ENCODE measurements at places on chromosomes 2 and 18. TPM values are rescaled to one million over a fixed set of nuclear protein-coding genes. Genes with fewer than 3 reads are reported as not detected.

DNA sequence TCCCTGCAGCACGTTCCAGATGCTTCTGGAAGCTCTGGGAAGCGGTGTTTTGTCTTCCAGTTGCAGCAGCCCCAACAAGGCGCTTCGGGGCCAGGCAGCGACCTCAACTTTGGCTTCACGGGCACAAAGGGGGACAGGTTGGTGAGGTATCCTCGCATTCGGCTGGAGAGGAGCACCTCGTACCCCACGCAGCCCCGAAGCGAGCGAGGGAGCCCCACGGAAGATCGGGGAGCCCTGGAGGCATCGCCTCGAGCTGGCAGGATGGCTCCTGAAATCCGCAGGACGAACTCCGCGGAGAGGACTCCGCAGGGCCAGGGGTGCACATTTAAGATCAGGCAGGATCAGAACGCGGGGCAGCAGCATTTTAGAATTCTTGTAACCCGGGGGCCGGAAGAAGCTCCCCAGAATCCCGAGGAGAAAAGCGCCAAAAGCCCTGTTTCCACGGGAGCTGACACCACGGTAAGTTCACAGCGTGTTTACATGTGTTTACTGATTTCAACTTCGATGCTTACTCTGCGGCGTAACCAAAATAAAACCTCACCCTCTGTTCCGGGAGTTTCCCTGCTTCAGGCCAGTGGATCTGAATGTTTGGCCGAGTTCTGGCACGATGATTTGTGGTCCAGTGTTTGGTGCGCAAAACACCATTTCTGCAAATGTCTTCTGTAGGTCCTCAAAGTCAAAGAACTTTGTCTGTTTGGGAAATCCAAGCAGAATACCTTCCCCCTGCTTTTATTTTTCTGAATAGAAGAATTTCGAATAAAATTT lies 212.5 kb downstream of the NEDD4L start:
- DNase-seq: no peak

DNA sequence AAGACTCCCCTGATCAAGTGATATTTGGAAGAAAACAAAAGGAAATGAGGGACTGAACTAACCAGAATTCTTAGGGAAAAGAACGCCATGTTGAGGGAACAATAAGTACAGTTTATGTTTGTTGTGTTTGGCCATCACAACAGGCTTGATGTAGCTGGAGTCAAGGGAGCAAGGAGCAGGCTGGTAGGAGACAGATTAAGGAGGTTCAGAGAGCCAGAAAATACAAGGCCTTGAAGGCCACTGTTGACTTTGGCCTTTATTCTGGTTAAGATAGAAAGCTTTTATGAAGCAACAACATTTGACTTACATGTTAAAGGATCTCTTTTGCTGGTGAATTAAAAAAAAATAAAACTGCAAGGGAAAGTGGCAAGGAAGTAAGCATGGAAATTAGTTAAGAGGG lies 754.1 kb upstream of the SLC8A1 start:
- DNase-seq: no peak

GRCh38 chr2:40360652-40361051 lies 91.2 kb downstream of the SLC8A1 start:
- no peak for DNase-seq

GRCh38 chr2:18422432-18423165 lies 137.9 kb downstream of the RDH14 start:
- DNase-seq: no peak

DNA sequence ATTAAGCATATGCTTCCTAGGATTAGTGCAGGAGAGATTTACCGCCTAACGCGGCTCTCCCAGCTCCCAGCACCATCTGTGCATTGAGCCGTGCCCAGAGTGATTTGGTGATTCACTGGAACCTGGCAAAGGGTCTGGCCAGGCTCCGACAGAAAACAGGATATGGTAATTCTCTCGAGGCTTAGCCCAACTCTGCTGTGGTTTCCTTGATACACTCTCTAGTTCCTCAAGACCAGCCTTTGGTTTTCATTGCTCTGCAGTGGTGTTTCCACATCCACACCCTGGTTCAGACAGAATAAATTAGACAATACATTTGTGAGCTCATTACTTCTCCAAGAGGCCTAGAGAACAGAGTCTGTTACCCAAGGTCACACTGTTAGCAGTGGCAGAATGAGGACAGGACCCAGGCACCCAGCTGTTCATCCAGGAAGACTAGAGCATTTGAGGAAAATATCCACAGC lies 23.0 kb upstream of the SMAD2 start:
- DNase-seq: peak; percentile 57

GRCh38 chr2:163604941-163605555 lies 130.8 kb downstream of the FIGN start:
- DNase-seq: no peak

DNA sequence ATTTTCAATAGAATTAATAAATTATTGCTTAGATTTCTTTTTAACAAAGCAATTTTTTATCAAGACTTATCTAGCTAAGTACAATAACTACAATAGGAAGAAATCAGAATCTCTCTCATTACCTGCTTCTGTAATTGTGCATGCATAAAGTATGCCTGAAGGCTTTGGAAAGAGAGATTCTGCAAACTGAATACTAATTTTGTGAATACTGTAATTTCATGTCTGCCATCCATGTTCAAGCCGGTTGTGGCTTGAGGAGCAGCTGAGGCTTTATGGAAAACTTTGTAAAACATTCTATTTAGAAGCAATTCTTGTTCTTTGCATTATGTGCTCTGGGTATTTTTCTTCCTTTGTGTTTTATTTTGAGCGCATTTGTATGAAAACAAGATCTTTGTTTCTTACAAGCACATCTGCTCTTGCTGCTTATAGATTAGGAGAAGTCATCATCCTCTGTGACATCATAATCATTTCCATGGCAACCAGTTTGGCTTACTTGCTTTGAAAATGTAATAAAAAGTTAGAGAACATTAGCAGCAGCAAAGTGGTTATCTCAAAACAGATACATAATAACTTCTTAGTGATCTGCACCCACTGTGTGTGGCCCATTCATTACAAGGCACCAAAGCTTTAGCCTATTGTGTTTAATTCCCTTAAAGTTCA lies 16.0 kb upstream of the IKZF2 start:
- no peak for DNase-seq

The FBLN7 gene
- total RNA-seq: 7.4 TPM

The COPS8 gene
- 54.2 TPM for total RNA-seq

DNA sequence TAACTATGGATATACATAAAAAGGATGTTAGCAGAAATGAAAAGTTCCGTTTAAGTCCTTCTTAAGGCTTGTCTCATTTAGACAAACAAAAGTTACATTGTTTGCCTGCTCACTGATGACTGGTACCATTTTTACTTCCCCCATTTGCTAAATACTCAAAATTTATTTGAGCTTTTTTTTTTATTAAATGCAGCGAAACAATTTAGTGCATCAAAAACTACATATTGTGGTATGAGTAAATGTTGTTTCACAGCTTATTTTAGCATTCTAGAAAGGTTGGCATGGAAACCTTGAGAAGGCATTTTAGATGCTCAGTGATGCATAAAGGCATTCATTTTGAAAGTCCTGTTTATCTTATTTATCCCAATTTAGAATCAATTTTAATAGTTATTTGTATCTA lies 100.0 kb downstream of the MAP2 start:
- DNase-seq: no peak

- DNase-seq: no peak
These were observed 69.4 kb upstream of the SMAD2 start for GRCh38 chr18:47999801-48000248.

DNA sequence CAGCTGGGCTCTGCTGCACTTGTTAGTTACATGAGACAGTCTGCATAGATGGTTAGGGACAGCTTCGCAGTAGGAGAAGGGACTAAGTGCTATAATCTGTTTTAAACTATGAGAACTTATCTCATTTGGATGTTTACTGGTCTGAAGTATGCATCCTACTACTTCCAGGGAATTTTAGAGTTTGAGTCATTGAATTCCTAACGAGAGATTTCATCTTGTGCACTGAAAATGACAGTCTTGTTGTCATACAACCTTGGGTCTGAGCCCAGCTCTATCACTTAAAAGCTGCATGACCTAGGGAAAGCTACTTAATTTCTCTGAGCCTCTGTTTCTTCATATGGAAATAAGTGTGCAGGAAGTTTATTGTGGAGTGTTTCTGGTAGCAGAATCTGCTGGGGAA lies 78.4 kb downstream of the TRIM43 start:
- no peak for DNase-seq

The BOK gene
- 0.16 TPM for total RNA-seq

DNA sequence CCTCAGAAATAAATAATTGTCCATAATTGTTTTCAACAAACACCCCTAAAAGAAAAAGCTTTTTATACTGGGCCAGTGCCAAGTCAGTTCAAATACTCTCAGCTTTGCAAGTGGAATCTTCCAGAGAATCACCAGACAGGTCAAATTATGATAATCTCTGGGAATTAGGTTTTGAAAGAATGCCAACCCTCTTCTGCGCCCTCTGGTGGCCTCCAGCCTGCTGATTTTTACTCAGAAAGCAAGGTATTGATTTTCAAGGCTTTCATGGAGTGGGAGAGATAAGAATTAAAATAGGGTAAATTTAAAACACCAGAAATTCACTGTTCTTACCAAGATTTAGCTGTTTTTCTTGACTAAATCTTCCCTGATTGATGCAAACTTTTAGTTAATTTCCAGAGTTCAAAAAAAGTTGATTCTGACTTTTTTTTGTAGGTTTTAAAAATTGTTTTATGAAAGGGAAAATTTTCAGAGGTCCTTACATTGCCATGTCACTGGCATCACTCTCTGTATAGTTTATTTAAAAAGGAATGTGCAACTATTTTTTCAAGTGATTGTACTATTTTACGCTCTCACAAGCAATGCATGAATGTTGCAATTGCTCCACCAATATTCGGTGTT lies 282.9 kb upstream of the TNP1 start:
- peak; percentile 59 for DNase-seq

DNA sequence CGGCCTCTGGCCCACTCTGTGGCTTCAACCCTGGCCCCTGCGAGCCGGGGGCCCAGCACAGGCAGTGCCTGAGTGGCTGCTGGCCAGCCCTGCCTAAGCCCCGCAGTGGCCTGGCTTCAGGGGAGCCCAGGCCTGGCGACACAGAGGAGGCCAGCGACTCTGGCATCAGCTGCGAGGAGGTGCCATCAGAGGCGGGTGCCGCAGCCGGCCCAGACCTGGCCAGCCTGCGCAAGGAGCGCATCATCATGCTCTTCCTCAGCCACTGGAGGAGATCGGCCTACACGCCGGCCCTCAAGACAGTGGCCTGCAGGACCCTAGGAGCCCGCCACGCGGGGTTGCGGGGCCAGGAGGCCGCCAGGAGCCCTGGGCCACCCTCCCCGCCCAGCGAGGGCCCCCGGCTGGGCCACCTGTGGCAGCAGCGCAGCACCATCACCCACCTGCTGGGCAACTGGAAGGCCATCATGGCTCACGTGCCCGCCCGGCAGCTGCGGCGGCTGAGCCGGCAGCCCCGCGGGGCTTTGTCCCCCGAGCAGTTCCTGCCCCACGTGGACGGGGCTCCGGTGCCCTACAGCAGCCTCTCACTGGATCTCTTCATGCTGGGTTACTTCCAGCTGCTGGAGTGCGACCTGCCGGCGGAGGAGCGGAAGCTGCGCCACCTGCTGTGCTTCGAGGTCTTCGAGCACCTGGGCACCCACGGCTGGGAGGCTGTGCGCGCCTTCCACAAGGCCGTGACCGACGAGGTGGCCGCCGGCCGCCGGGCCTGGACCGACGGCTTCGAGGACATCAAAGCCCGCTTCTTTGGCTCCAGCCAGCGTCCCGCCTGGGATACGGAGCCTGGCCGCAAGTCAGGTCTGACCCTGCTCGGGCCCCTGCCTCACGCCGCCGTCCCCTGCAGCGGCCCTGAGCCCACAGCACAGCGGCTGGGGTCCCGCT lies 7.5 kb upstream of the KLHL30 start:
- no peak for DNase-seq

The RAPH1 gene
- total RNA-seq: 1.5 TPM

DNA sequence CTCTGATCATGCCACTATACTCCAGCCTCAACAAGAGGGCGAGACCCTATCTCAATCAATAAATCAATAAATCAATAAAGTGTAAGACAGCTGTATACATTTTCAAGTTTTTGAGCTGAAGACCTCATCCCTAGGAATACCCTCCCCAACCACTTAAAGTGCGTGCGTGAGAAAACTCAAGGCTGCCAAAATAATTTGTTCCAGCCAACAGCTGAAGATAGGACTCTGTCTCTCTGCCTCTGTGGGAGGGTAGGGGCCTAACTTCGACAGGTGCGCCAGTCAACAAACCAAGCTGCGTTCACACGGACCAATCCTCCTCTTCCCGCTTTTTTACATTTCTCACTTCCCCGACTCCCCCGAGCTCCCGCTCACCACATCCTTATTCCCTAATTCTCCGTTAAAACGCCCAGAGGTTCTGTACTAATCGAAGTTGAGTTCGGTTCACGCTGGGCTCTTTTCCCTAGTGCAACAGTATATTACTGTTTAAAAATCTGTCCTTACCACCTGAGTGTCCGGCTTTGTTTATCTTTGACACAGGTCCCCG lies 618 bp downstream of the POLR2D start:
- peak; percentile 21 for DNase-seq

All from activated CD8-positive, alpha-beta T cell treated with anti-CD3 and anti-CD28 coated beads for 36 hours (primary cell).